ENCODE measurements at places on chromosomes 16 and 17.

DNA sequence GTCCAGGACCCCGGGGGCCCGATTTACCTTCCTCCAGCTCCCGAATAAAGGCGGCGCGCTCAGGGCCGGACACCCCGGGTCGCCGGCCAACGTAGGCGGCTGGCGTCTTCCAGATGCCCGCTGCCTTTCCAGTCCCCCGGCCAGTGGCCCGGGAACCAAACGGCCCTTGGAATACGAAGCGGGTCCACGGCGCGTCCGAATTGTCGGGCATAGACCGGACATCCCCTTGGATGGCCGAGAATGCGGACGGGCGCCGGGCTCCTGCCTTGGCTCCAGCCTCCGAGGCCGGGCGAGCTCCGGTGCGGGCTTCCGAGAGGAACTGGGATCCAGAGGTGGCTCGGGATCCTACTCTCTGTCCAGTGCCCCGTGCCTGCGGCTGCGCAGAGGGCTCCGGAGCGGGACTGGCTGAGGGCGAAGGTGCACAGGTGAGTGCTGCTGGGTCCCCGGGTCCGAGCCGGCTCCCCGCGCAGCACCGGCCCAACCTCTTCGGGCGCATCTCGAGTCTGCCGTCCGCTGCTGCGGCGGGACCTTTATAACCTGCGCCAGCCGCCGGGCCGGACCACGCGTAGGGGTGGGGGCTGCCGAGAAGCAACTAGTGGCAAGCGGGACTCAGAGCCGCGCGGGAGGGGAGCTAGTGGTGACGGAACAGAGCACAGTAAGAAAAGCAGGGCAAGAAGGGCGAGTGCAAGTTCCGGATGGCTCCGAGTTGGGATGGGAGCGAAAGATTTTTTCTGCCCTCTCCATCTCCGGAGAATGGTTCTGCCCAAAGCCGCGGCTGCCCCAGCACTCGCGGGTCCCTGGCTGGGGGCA lies at the start of gene HAP1:
Gene HAP1 (minus strand): TSS at position 505 of the 810 bp plus-strand sequence. CDS start 9 bp downstream, at position 496.
- no peak for DNase-seq

DNA sequence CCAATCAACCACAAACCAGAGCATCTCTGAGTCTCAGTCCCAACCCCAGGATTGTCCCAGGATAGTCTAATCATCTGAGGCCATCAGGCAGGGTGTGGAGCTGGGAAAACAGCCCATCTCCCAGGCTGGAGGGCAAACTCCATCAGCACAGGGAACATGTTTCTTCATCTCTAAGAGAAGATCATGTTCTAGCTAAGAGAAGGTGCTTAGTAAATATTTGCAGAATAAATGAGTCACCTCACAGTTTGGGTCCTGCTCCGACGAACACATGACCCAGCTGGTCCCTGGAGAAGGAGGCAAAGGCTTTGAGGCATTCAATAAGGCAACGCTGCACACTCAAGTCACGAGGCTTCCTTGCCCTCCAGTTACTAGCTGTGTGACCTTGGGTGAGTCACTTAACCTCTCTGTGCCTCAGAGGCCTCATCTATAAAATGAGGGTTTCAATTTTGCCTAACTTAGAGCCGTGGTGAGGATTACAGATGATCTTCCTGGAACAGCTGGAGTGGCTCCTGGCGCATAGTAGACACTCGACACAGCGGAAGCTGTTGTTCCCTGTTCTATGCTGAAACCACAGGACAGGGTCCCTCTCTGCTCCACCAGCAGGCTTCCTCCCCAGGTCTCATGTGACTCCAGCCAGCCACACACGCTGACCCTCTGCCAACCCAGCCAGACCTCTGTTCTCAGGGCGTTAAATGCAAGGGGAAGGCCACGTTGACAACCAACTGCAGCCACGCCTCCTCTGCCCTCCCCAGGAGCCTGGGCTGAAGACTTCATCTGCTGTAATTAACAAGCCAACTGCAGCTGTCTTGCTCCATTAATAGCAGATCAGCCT lies 10.3 kb upstream of the RPL38 start:
- DNase-seq = peak; percentile 96

DNA sequence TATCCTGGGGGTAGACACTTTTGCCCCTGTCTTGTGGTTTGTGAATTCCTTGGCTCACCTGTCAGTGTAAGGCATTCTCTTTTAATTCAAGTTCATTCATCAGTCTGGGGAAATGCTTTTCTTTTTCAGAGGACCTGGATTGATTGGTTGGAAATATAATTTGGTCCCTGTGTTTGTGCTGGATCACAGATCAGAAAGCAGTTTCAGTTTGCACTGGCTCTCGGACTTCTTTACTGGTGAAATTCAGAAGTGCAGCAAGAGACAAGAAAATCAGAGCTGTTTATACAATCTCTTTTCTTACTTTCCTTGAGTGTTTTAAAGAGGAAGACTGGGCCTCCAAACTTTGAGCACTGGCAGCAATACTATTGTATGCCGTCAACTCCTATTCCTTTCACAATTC lies 161.8 kb upstream of the KCNJ16 start:
- DNase-seq = no peak

DNA sequence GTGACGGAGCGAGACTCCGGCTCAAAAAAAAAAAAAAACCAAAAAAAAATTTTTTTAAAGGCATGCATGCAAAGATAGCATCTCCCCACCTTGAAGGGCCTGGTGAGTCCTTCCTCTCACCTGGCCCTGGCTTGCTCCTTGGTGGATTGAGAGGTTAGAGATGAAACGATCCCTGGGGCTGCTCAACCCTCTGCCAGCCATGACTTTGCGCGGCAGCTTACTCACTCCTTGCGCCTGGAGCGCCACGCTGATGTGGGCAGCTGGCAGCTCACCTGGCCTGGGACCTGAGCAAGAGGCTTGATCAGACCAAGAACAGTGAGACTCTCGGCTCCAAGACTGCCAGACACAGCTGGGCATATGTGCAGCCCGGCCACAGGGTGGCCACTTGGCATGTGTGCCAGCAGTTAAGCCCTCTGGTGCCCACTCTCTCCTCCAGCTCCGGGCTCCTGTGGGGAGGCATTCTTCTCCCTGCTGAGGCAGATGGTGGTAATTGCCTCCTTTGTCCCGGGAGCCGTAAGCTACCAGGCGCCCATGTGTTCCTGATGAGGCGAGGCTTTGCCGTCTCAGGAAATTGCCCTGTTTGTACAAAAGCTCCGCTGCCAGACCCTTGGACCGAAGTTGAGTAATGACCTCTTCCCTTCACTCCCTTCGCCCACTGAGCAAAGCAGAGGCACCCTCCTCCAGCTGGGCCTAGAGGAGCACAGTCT lies 5.1 kb upstream of the EVPL start:
- DNase-seq = no peak

- no peak for DNase-seq
These were observed 8.3 kb downstream of the PIPOX start for GRCh38 chr17:29051194-29051593.

GRCh38 chr16:31714903-31715504 lies 158.6 kb upstream of the ZNF267 start:
- peak; percentile 86 for DNase-seq

DNA sequence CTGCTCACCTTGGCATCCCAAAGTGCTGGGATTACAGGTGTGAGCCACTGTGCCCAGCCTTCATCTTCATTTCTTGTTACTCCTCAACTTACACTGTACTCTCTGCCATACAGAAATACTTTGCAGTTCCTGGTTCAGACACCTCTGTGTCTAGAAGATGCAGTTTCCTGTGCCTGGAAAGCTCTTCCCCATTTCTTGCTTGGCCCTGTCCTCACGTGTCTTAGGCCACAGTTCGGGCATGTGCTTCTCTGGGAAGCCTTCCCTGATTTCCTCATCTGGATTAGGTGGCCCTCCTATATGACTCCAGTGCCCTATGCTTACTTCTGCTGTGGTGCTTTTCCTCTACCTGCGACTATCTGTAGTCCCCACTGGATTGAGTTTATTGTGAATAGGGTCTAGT lies 26.5 kb upstream of the CDR2 start:
- peak; percentile 54 for DNase-seq

Measured in MV-4-11 (cell line).